ENCODE measurements at places on chromosomes 13 and 19. TPM values are rescaled to one million over a fixed set of nuclear protein-coding genes. Genes with fewer than 3 reads are reported as not detected.

CCDC61 gene
- 6.0 TPM for total RNA-seq

LMO7 gene
- 72.4 TPM for total RNA-seq

PABPC3 gene
- 0.08 TPM for total RNA-seq

KBTBD6 gene
- 12.5 TPM for total RNA-seq

CGB5 gene
- not detected for total RNA-seq

TMPRSS9 gene
- not detected for total RNA-seq

GPC6 gene
- total RNA-seq = 32.8 TPM

SHISA7 gene
- not detected for total RNA-seq

GGACT gene
- total RNA-seq = 1.1 TPM

CYTH2 gene
- 25.4 TPM for total RNA-seq

KCNC3 gene
- not detected for total RNA-seq

ZNF266 gene
- 8.7 TPM for total RNA-seq
